ENCODE measurements at places on chromosomes 1 and 21.

GRCh38 chr1:81760477-81761097 is 40.1 kb upstream of the ADGRL2 start:
- no peak for DNase-seq

DNA sequence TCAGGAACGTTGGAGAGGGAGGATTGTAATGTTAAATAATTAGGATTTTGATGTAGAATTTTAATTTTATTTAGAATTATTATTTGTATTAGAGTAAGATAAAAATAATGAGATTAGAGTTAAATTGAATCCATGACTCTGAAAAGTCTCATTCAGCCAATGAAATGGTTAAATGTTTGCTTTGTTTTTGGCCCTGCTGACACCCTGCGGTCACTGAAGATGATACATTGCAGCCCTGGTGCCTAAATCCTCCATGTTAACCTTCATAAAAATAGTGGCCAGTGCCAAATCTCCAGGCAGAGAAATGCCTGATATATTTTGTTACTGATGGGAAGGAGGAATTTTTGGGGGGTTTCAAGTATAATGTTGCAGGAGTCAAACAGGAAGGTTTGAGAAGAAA is 27.3 kb upstream of the RLF start:
- no peak for DNase-seq

DNA sequence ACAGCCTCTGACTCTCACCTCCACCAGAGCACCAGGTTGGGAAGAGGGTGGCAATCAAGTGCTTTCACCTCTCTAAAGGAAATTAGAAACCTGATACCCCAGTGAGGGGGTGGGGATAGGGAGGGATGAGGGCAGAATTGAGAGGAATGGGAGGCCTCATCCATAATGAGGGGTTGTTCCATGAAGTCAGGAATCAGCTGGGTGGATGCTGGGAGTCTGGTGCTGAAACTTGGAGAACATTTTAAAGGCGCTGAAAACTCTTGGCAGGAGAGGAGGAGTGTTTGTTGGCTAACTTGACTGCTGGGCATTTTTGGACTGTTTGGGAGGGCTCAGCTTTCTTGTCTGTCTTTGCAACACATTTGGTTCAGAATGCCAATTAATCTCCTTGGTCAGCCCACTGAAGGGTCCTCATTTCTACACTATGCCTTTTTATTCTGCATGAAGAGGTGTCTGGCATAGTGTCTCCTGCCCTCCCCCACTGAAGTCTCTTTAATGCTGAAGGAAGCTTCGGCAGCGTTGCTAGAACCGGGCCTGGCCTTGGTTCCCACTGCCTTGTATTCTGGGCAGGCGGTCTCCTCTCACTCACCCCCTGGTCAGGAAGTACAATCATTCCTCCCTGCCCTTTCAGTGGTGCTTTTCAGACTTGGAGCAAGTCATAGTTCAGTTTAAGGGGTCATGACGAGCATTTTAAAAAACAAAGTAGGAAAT is 2.2 kb downstream of the PHGDH start:
- DNase-seq: no peak

- DNase-seq: no peak
Measured at GRCh38 chr1:185271921-185272320, 45.1 kb downstream of the IVNS1ABP start.

- DNase-seq: no peak
Measured at GRCh38 chr21:29384683-29385359, 86.1 kb downstream of the BACH1 start.
